Activated T-cell treated with anti-CD3 and anti-CD28 coated beads for 4 hours (primary cell): ENCODE measurements at places on chromosomes 2 and 18.
A peak's percentile ranks its signal among the peaks of the same experiment; 100 is the strongest.

- DNase-seq, result no peak
Measured at GRCh38 chr2:213627835-213628460, 343.7 kb downstream of the SPAG16 start.

DNA sequence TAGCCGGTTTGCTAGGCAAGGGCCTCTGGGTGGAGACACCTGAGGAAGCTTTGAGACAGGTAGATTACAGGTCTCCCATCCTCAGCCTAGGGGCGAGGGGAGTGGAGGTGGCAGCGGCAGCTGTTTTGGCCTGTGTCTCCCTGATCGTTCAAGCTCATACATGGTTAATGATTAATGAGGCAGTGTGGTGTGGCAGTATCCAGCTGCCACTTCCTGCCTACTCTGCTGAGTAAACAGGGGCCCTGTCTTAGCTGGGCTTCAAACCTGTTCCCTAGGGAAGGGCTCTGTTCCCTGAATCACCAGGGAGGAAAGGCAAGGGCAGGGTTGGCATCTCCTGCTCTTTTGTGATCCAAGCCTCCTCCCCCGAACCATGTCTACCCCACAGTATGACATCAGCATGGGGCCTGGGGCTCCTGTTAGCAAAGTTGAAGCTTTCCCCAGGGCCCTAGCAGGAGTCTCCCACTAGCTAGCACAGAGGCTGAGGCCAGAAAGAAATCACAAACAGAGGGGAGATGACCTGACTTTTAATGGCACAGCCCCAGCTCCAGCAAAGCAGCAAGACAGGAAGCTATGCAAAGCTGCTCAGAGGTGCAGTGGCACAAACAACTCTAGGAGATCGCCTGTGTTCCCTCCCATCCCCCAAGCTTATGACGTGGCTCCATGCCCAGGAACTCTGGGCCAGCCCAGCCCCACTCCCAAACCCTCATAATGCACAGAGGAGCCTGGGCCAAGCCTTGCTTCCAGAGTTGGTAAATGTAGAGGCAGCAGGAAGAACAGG, 3.7 kb upstream of the TUBA4B start:
- DNase-seq, result no peak

- no peak for DNase-seq
Measured at GRCh38 chr18:46630160-46630559, 26.9 kb downstream of the LOXHD1 start.

- DNase-seq, result no peak
Measured at GRCh38 chr2:237451643-237452469, 35.2 kb upstream of the MLPH start.

DNA sequence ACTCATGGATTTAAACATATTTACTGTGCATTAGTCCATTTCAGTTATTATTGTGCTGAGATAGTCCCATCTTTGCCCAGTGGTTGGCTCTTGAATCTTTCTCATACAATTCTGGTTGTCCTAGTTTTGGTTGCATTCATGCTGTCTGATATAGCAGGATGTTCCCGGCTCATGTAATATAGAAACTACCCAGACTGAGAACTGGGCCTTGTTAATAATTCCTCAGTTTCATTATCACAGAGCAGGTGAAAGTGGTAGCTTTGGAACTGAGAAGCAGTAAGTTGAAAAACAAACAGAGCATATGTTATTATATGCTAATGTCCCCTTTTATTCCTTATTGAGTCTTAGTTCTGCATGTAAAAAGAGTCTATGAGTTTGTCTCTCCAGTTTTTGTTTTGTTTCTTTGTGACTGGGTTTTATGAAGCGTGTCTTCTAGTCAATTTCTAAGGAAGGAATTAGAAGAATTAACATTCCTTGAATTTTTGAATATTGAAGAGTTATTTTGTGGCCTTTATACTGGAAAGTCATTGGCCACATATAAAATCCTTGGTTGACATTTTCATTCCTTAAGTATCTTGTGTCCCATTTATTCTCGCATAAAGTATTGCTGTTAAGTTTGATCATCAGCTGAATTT, 43.3 kb downstream of the EIF5B start:
- DNase-seq, result no peak

GRCh38 chr18:23689031-23689615, at the start of gene LAMA3:
Gene LAMA3, plus strand, starts transcription at chr18:23689453. Its CDS starts 231 bp downstream, at chr18:23689684.
- DNase-seq, result peak; percentile 2

DNA sequence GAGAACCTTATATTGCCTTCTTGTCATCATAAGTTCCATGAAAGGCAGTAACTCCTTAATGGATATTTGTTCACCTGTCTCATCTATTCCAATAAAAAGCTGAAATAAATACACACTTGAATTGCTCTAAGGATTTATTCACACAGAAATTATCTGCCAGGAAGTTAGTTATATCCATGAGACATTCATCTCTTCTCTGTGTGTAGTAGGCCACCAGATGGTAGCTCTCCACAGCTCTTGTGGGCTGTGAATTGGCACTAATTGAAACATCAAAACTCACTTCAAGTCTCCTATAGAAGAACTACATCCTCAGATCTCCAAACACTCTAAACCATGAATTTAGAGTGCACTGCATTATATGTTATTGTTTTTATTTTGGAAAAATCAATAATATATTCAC, 189.6 kb downstream of the DSC3 start:
- DNase-seq, result no peak

DNA sequence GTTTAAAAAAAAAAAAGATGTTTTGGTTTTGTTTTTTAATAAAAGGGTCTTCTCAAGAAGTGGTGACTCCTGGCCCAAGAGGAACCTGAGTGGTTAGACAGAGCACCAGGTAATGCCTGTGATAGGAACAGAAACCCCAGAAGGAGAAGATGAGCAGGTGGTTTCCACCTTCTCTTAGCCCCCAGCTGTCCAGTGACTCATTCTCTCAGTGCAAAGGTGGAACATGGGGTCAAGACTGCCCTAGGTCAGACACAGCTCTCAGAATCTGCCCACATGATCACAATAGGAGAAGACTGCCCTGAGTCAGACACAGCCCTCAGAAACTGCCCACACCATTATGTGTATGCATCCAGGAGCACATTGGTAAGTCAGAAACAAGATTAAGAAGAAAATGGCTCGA, 61.8 kb downstream of the TBC1D8 start:
- no peak for DNase-seq

GRCh38 chr2:156455361-156455975, 19.3 kb downstream of the GPD2 start:
- DNase-seq, result no peak

DNA sequence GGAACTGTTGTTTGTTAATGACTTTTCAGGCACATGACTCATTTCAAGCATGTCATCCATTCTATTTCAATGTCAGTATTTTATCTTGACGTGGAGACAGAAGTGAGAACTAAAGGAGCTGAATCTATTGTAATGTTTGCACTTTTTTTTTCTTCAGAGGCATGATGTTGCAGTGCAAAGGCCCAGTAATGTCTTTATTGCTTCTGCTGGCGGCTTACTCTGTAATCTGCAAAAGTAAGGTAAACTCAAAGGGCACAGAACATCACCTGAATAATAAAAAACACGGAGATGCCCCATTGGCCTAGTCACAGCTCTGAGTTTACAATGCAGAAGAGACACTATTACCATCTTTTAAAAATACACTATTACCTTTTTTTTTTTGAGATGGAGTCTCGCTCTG, 2.4 kb upstream of the CNNM3 start:
- no peak for DNase-seq

DNA sequence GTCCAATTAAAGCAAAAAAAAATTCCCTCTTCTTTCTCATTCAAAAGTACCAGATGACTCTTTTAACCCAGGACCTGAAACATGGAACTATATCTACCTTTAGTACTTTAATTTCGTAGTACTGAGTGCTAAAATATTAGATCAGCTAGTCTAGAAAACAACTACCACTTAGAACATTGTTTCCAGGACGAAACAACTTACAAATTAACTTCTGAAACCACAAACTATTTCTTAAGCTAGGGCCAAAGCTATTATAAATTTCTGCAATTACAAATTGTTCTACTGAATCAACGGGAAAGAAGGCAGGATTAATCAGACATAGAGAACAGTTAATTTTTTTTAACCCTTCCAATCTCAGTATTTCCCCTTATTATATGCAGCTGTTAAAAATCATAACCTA, 39.9 kb downstream of the DARS1 start:
- DNase-seq, result no peak

GRCh38 chr2:137383391-137383790, 580.9 kb upstream of the HNMT start:
- no peak for DNase-seq

- no peak for DNase-seq
Measured at GRCh38 chr18:26617151-26617554, 68.8 kb upstream of the KCTD1 start.

DNA sequence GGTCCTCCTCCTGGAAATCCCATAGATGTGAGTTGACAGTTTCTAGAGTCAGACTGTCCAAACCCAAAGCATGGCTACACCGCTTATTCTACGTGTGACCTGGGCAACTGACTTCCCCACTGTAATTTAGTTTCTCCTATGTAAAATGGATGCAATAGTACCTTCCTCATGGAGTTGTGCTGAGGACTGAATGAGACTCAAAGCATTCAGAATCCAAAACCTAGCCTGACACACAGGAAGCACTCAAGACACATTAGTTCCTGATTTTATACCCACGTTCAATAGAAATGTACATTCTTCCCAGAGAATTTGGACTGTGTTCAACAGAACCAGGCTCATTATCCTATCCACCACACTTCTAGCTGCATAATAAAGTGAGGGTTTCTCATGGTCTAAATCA, 88.8 kb downstream of the STK39 start:
- no peak for DNase-seq

DNA sequence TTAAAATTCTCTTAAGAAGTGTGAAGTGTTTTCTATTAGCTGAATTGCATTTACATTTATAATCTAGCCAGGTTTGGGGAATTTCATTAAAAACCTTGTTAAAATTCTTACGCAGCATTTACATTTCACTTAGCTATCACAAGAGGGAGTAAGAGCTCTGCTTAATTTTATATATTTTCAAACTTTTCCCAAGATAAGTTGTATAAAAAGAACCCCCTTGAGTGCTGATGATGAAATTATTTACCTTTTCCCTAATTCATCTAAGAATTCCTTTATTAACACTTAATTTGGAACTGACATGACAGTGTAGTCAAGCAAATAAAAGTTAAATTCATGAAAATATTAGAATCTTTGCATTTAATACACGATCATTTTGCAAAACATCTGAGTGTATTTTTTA, 54.2 kb upstream of the ZSWIM2 start:
- DNase-seq, result no peak

- no peak for DNase-seq
Measured at GRCh38 chr2:64405581-64406406, 48.2 kb upstream of the LGALSL start.

- DNase-seq, result no peak
Measured at GRCh38 chr2:200749631-200750322, 61.9 kb upstream of the BZW1 start.

DNA sequence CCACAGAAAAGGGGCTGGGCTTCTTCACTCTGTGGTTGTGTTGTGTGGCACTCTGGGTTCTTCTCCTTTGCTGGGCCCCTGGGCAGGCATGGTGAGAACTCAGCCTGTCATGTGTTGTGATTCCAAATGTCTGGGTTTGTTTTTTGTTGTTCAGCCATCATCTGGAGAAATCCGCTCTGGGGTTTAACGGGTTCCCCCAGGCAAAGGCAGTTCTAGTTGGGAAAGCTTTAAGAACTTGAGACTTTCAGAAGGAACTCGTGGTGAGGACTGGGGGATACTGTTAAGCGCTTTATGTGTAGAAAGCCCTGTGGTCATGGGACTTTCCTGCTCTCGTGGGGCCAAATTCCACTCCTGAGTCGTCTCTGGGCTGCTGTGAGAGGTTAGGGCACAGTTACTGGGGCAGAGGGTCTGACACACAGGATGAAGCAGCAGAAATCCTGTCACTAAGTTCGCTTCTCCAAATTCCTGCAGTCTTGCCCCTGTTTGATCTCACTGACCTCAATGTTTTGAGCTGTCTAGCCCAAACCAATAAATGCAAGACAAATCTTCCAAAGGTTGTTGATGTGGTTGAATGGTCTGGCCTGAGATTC, 87.7 kb downstream of the RAPGEF4 start:
- DNase-seq, result no peak

DNA sequence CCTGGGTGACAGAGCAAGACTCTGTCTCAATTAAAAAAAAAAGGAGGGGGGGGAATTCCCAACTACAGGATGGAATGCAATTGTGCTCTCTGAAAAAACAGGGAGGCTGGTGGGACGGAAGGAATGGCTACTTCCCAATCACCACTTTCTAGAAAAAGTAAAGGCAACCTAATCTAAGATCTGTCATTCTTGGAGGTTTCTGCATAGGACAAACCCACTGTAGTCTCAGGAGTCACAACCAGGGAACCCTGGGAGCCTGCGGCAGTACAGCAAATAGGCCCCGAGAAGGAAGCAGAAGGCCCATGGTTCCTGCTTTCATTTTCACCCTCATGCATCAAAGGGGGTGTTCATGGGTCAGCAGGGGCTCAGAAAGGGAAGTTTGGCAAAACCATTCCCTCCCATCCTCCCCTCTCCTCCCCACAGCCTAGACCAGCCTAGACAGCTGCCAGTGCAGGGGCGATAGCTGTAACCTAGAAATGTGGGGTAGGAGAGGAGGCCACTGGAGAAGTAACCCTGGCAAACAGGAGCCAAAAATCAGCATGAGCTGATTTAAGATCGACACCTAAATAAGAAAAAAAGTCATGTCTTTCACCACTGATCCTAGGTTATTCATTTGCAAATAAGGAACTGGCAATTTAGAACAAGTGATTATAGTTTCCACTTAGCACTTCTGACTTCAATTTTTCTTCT, 48.0 kb downstream of the TRABD2A start:
- no peak for DNase-seq

GRCh38 chr2:142130111-142131009, 456 bp downstream of the LRP1B start:
- DNase-seq, result no peak

GRCh38 chr2:206670531-206671319, 28.4 kb downstream of the FAM237A start:
- DNase-seq, result no peak

DNA sequence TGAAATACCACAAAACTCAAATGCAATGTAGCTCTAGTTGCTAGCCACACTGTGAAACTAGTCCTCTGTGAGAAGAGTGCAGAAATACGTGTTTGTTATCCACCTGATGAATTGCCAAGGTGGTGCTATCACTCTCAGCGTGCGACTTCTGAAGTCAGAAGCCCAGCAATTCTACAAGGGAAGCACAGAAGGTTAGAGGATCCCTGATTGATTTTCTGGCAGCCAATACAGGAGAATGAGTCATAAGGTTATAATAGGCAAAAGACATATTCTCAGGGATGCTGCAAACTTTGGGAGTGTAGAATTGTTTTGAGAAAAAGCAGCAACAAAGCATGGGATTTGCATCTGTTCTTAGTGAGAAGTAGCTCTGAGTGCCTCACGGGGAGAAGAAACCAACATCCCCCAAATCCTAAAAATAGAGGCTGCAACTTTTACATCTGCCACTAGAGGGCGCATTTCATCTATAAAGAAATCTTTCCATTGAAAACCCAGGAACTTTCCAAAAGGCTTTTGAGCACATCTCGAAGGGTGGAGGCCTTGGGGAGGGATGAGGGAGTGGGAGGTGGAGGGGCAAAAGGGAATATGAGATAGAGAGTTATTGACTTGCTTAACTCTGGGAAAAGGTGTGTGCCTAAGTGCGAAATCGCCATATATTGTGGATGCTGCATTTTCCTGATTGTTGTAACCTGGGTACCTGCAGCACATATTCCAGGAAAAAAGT, 78.0 kb downstream of the TMEM182 start:
- DNase-seq, result peak; percentile 25
